Ascending aorta (tissue), 2 donors: ENCODE measurements at places on chromosomes 7 and 10.
A peak's percentile ranks its signal among the peaks of the same experiment; 100 is the strongest.

- no peak for DNase-seq
Measured at GRCh38 chr7:977326-978048, 2.1 kb upstream of the COX19 start.

DNA sequence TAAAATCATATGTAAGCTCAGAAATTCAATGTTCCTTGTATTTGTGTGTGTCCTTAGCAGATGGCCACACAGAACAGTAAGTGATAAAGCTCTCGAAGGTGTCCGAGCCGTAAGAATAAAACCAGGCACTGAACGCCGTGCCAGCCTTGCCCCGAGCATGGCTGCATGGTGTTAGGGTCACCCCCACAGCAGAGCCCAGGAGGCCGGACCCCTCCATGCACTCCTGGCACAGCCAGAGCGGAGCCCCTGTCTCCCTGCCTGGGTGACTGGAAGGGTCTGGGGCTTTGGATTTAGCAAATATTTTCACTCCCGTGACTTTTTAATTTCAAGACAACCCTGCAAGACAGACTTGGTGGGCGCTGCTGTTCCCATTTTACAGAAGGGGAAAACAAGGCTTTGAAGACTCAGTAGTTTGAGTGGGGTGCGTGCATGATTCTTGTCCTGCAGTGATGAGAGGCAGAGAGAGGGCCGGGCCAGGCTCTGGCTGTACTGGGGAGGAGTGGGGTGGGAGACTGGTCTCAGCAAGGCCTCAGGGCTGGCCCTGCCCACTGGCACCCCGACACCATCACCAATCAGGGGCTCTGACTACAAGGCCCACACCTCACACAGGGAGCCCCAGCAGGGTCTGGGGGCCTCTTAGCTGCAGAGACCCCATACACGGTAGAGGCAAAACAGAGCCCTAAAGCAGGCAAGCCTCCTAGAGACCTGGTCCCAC, 39.4 kb downstream of the VIPR2 start:
- DNase-seq: no peak

GRCh38 chr7:20795881-20796280, 9.2 kb upstream of the SP8 start:
- DNase-seq: no peak

GRCh38 chr10:124674768-124675222, 69.4 kb downstream of the FAM53B start:
- no peak for DNase-seq

DNA sequence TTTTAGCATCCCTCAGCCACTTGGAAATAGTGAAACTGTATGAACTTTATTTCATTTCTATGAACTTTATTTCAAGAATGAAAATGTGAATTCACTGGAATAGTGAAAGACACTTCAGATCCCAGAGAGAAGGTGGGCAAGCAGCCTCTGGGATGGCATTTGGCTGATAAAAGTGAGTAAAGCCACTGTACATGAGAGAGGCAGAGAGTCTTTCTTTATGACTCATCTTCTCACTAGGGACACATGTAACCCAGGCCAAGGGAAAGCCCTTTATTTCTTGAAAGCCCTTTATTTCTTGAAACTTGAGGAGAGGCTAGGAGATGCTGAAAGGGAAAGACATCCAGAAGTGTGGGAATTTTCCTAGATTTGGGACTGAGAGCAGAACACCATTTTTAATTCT, 148.9 kb upstream of the SMIM30 start:
- DNase-seq: no peak

DNA sequence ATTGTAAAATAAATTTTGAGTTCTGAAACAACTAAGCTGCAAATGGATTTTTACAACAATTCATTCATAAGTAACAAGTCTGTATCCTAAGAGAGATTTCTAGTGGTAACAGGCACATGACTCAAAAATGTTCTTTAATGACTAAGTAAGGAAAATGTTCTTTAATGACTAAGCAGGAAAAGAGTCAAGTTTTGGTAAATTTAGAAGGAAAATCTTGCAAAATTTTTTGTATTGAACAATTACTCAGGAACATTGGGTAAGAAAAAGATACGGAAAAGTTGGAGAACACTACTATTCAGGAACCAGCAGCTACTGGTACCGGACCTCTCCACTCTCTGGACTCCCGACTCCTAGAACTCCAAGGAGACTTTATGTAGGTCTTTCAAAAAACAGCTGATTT, 33.5 kb downstream of the HYCC1 start:
- DNase-seq: no peak

DNA sequence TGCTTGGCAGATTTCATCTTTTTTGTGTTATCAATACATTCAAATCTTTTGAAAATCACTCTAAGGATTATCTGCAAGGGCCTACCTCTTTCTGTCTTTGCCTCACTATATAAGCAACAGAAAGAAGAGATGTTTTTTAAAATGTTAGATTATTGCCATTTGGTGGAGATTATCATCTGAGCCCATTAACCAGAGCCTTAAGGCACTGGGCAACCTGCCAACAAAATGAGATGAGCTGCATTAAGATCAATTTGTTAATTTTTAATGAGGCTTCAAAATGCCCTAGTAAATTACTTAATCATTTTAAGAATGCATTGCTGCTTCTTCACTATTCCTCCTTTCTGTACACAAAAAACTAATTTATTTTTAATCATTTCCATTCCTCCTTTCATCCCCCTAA, 314.1 kb downstream of the SNX13 start:
- no peak for DNase-seq

DNA sequence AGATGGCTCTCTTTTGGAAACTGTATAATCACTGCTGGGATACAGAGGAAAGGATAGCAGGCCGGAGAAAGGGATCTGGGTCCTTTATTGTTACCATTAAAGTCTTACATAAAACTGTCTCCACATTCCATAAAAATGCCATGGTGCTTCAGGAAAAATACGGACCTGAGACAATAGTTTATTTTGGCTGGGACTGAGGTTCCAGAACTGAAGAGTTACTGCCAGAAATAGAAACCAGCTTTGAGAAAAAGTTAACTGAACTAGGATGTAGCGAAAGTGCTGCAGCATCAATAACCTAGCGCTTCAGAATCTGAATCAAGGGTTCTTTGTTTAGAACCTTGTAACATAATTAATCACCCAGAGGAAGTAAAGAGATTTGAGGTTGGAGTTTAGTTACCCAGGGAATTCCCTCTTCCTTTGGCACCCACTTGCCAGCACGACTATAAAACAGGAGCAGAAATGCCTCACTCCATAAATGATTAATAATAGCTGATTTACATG, 38.0 kb downstream of the MEOX2 start:
- no peak for DNase-seq

GRCh38 chr7:28984631-28985030, 26.5 kb upstream of the TRIL start:
- peak; percentile 71 for DNase-seq

DNA sequence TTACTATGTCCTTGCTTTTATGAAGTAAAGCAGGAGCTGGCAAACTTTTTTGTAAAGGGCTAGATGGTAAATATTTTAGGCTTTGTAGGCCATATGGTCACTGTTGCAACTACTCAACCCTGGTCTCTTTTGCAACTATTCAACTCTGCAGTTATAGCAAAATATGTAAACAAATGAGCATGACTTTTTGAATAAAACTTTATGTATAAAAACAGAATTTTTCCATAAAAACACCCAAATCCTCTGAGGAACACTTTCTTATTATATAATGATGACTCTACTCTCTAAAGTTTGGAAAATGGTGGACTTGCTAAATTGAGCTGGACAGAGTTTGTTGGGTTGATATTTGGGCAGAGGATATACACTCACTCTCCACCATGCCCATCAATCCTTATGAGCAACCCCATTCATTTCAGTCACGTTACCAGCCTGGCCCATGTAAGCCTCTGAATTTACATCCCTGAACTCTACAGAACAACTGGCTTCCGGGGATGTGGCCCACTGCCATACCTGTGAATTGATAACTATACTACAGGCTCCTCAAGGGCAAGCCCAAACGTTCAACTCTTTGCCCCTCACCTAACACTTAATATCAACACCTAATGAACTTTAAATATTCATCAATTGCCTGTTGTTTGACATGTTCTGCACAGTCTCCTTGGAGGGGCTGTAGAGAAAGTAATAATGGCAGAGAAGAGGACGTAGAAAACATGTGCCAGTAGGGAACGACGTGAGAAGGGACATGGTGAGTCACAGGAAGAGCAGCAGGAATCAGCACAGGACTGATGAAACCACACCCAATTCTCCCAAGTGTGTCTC, 37.6 kb downstream of the SGMS1 start:
- DNase-seq: no peak

- DNase-seq: no peak
Measured at GRCh38 chr7:101634196-101634717, 5.2 kb upstream of the MYL10 start.

DNA sequence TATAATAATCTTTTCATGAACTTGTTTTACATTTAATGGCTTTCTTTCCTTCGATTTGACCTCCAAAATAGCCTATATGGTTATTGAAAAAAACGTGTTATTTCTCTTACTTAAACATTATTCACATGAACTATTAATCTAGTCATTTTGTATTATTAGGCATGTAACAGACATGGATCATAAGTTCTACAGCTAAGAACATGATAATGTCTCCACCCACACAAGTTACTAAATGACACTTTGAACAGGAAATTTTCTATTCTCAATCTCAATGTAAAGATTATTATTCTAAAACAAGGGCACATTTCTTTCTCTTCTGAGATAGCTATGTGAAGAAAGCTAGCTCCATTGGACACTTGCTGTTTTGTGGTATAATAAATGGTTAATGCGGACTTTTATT, 10.0 kb downstream of the LAMB4 start:
- no peak for DNase-seq

GRCh38 chr7:101898106-101898505, 80.7 kb downstream of the CUX1 start:
- no peak for DNase-seq

DNA sequence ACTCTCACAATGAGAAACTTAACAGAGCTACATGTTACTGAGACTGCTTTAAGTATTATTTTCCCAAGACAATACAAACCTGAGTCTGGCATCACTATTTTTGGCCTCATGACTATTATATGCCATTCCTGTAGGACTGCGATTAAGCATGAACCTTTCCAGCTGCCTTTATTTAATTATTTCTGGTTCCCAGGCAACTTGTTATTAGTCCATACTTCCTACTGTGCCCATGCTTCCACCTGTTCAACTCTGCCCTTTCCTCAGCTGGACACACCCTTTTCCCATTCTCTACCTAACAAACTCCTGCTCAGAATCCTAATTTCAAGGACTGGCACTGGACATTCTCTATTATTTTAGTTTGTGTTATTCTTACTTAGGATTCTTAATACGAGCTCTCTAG, 8.1 kb upstream of the CROT start:
- DNase-seq: no peak

- DNase-seq: no peak
Measured at GRCh38 chr10:127034034-127034633, 128.9 kb downstream of the DOCK1 start.

DNA sequence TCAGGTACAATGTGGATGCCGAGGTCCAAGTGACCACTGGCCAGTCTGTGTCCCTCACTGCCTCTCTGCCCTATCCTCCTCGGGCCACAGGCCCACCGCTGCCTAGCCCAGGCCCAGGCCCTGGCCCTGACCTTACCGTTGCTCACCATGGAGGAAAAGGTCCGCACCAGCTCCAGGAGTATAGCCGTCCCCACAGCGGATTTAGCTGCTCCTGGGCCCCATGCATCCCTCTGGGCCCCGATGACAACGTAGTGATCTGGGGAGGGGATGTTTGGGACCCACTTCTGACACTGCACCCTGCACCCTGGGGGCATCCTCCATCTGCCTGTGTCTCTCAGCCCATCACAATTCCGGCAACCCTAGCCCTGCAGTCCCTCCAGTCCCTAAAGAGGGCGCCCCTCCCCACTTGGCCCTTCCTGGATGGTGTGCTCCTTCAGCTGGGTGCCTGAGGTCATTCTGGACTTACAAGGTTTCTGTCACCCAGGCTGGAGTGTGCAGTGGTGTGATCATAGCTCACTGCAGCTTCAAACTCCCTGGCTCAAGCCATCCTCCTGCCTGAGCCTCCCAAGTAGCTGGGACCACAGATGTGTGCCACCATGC, 12.1 kb downstream of the TFR2 start:
- no peak for DNase-seq

GRCh38 chr7:151671514-151671913, 151.8 kb upstream of the RHEB start:
- no peak for DNase-seq

GRCh38 chr10:131963811-131964210, 17.9 kb downstream of the BNIP3 start:
- no peak for DNase-seq

DNA sequence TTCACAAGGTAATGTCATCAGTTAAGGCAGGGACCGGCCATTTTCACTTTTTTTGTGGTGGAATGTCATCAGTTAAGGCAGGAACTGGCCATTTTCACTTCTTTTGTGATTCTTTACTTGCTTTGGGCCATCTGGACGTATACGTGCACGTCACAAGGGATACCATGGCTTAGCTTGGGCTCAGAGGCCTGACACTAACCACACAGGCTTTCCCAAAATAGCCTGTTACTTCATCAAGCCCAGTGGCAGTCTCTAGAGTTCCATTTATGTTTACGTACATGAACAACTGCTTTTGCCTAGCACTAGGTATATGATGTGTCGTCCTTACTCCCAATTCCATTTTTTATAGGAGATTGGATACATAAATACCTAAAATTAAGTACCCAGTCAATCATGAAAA, 237.9 kb downstream of the C7orf25 start:
- no peak for DNase-seq

- no peak for DNase-seq
Measured at GRCh38 chr7:44639671-44640321, 33.4 kb downstream of the OGDH start.

DNA sequence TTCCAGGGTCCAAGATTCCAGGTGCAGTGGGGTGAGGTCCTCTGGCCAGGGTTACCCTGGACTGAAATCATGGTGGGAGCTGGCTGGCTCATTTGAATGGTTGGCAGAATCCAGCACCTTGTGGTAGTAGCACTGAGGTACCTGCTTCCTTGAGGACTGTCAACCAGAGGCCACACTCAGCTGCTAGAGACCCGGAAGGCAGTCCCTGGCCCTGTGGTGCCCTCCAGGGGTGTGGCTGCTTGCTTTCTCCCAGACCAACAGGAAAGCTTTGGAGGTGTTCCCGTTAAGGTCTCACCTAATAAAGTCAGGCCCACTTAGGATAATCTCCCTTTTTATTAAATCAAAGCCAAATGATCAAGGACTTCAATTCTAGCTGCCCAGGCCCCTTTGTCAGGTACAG, 107.7 kb upstream of the GDF10 start:
- DNase-seq: no peak

DNA sequence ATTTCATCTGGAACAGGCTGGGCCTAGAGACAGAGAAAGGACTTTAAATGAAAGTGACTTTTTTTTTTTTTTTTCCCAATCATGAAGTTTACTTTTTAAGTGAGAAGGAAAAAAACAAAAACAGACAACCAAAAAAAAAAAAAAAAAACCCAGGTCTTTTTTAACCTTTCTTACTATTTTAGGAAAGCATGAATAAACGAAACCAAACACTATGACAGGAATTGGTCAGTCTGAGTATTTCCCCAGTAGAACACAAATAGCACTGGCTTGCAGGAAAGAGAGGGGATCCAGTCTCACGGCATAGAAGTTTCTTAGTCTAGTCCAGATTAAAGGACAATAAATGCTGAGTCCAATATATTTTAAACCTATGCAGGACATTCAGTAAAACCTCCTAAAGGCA, 180.5 kb upstream of the CCDC6 start:
- no peak for DNase-seq

- DNase-seq: no peak
Measured at GRCh38 chr10:43595739-43596298, 10.4 kb upstream of the ZNF485 start.
